CD4-positive, alpha-beta memory T cell (primary cell): ENCODE measurements at places on chromosomes 16 and 17.

DNA sequence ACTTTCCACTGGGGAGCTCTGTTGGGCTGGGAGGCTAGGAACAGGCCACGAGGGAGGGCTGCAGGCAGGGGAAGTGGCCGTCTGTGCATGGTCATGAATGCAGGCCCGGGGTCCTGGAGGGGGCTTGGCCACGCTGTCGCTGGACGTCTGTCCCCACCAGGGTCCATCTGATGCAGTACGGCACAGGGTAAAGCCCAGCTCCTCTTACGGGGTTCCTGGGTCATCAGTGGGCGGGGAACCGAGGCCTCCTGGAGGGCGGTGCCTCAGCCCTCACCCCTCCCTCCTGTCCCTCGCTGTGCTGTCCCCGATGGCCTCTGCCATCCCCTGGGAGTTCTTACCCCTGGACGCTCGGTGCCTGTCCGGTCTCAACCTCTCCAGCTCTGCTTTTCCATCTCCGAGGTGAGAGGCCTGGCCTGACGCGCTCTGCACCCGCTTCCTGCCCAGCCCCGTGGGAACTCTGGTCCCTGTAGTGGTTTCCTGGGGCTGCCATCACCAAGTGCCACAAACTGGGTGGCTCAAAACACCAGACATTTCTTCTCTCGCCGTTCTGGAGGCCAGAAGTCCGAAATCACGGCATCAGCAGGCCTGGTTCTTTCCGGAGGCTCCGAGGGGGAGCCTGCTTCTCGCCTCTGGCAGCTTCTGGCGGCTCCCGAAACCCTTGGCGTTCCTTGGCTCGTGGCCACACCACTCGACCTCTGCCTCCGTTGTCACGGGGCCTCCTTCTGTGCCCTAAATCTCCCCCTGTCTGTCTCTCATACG is 182.8 kb downstream of the SEC14L1 start:
- no peak for DNase-seq

- DNase-seq, result no peak
These were observed 491 bp downstream of the IST1 start for GRCh38 chr16:71895679-71896365.

GRCh38 chr17:57627591-57627990 is 117.5 kb downstream of the CCDC182 start:
- DNase-seq, result no peak

DNA sequence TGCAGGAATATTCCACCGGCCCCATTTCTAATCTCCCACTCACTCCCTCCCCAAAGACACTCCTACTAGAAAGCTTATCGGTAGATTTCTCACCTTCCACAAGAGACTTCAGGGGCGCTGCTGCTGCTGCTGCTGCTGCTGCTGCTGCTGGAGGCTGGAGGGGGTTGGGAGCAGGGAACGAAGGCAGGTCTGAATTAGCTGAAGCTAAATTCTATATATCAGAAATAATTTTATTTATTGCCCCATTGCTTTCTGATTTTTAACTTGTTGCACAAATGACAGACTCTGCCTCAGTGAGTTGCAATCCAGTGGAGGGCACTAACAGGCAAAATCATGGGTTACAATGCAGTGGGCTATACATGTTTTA is 25.8 kb upstream of the HLF start:
- DNase-seq, result no peak

DNA sequence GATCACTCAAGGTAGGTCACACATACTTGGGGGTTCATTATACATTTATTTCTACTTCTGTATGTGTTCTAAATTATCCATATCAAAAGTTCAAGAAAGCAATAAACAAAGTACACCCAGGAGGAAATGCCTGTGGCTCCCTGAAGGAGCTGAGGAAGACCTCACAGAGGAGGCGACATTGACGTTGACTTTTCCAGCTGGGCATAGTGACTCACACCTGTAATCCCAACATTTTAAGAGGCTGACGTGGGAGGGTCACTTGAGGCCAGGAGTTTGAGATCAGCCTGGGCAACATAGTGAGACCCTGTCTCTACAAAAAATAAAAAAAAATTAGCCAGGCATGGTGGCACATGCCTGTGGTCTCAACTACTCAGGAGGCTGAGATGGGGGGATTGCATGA is 16.3 kb downstream of the ITGAD start:
- no peak for DNase-seq

- DNase-seq, result no peak
These were observed 3.3 kb downstream of the LRRC36 start for GRCh38 chr16:67329901-67330300.

- no peak for DNase-seq
These were observed 471.1 kb downstream of the WWOX start for GRCh38 chr16:78570399-78571141.

DNA sequence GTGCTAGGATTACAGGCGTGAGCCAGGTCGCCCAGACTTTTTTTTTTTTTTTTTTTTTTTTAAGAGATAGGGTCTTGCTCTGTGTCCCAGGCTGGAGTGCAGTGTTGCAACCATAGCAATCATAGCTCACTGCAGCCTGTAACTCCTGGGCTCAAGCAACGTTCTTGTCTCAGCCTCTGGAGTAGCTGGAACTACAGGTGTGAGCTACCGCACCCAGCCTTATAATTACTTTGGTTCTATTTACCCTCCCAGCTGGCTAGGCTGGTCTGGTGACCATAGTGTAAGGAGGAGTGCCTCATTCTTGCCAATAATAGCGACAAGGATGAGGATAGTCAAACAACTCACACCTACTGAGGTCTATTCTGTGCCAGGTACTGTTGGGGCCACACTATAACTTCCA is 39.6 kb upstream of the USP7 start:
- no peak for DNase-seq

DNA sequence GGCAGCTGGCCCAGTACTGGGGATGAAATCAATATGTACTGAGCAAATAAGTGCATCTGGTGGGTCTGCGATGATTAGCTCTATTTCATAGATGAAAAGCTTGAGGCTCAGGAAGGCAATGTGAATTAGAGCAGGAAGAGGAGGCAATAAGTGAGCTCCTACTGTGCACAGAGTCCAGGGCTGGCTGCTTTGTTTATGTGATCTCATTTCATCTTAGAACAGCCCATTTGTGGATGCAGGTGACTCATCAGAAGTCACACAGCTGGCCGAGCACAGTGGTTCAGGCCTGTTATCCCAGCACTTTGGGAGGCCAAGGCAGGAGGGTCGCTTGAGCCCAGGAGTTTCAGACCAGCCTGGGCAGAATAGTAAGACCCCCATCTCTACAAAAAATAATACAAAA is 7.1 kb downstream of the TMEM114 start:
- DNase-seq, result no peak

DNA sequence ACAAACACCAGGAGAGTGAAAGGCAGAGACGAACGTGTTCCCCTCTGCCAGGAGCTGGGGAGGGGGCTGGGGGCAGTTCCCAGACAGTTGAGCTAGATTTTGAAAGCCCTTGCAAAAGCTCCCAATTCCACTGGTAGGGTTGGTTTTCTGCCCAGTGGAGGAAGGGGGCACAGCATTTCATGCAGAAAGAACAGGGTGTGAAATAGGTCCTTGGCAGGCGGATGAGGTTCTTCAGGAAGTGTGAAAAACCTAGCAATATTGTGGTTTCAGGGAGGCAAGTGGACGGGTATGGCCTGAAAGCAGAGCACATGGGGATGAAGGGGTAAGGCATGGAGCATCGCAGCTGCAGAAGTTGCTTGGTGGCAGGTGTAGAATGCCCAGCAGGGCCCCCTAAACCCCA is 248.3 kb downstream of the KATNIP start:
- DNase-seq, result no peak

DNA sequence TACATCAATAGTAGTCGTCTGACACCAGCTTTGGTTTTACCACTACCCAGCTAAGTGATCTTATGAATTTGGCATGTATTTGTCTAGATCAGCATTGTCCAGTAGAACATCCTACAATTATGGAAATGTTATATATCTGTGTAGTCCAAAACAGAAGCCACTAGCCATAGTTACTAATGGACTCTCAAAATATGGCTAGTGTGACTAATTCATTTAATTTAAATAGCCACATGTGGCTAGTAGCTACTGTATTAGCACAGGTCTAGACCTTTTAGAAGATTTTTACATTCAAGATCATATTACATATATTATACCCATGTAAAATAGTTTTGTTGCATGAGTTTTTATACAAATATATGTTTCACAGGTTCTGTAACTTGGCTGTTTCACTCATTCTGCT is 27.0 kb upstream of the NFAT5 start:
- DNase-seq, result no peak

DNA sequence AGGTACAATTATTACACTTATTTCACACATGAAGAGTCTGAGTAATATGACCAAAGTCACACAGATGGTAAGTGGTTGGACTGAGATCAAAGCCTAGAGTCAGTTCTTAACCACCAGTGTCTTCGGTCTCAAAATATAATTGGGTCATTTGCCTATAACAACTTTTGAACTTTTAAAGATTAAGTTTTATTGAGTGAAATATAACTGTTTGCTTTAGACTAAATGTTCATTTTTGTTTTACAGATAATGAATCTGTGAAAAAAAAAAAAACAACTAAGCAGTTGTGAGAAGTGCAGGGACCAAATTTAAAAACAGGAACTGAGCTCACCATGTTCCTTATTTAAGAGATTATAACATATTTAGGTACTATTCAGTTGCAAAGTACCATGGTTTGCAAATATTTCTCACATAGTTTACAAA is 150.1 kb downstream of the ITFG1 start:
- no peak for DNase-seq

DNA sequence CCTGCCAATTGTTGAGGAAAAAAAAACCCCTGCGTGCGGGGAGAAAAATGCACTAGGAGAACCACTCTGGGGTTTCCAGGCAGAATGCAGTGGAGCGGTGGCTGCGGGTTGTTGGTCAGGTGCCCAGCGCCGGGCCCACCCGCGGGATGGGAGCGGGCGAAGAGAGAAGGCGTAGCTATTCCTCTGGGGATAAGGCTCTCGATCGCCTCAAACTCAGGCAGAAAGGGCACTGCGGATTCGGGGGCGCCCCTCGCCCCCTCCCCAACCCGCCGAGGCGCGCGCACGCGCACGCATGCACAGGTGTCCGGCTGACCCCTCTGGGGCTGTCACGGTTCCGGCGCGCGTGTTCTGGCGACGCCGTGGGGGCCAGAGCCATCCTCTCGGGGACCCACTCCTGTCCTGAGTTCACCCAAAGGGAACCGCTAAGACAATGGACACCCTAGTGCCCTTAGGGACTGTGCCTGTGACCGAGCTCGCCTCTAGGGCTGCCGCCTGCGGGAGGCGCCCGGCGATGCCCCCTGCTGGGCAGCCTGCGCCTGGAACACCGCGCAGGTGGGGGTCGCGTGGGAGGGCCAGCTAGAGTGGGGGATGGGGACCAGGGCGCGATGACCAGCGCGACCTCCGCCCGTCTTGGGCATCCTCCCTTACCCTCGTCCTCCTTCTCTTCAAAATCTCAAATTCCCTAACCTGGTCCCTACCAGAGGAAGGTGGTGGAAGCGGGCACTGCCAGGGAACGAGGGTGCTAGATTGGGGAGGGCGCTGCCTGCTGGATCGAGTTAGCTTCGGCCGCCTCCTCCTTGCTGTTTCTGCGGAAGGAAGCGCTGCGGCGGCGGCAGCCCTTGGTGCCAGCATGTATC is 14.4 kb upstream of the CBX8 start:
- no peak for DNase-seq

DNA sequence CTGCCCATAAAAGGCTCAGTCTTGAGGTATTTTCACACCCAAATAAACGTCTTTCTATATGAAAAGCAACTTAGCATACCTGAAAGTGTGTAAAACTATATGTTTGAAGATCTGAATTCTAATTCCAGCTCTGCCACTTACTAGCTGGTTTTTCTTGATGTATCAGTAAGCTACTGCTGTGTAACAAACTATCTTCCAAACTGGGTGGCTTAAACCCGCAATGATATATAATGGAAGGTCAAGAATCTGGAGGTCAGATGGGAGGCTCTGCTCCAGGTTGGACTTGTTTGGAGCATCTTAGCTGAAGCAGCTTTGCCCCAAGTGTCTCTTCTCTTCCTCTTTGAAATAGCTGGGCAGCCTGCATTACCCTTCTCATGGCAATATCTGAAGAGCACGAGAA is 164.3 kb upstream of the IRX5 start:
- no peak for DNase-seq
